ENCODE measurements at places on chromosomes 3 and 15.
A peak's percentile ranks its signal among the peaks of the same experiment; 100 is the strongest.

DNA sequence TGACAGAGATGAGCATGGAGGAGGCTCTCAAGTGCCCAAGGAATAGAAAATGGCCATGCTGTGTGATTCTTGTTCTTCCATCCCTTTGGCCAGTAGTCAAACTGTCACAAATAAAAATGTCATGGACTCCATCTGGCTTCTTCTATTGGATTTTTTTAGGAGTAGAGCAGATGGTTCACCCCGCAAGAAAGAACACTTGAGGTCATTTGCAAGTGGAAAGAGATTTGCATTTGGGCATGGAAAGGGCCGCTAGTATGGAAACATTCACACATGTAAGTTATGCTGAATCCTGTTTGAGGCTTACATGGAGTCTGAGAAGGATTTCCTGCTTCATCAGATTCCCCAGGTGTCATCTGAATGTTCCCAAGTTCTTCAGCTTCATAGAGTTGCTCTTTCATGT is 53.1 kb upstream of the CFAP161 start:
- DNase-seq: no peak

DNA sequence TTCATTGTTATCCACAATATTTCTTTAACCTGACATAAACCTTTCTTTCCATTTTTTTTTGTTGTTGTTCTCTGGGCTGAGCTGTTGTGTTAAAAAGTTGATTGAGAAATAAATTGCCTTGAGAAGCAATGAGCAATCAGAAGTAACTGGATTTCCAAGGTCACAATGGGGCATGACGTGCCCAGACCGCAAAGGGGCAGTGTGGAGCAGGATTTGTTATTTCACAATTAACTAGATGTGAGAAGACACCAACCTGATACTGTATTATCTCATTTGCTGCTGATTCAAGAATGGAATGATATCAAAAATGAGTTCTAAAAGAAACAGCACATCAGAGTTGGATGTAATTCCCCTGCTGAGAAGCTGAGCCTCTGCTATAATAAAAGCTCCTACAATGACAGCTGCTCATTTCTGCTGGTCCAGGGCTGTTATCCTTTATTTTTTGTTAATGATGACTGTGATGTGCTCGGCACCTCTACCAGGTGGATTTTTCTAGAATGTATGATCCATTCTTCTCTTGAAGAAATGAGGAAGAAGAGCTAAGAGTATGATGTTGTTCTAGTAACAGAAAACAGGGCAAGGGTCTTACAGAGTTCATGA is 28.1 kb downstream of the CPNE4 start:
- DNase-seq: no peak

DNA sequence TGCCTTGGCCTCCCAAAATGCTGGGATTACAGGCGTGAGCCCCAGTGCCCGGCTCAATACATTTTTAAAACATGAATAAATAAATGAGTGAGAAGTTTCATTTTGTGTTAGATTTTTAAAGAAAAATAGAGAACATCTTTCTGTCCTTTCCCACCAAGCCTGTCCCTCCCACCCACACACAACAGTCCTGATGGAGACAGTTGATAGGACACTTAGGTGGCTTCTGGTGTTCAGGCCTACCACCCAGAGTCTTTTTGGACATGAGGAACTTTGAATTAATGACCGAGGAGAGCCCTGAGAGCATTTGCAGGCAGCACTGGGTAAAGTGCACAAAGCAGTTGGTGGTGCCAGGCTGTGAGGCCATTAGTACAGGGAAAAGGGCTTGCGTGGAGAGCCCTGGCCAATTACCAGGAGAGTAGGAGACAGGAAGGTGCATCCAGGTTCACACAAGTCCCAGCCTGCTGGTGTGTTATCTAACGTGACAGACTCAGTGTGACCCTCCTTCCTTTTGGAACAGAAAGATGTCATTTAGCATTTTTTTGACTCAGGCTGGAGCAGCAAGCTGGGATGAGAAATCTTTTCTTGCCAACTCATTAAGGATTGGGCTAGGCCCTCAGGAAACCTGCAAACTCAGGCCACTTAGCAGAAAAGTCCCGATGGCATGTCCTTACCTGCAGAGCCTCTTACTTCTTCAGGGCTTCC is 103.6 kb downstream of the PDCD6IP start:
- DNase-seq: no peak

GRCh38 chr3:112463250-112463649 is 36.0 kb downstream of the BTLA start:
- no peak for DNase-seq

GRCh38 chr3:48832684-48833083 is 15.0 kb downstream of the PRKAR2A start:
- DNase-seq: no peak

GRCh38 chr3:164352991-164353390 is 725.3 kb downstream of the SI start:
- no peak for DNase-seq

- no peak for DNase-seq
Measured at GRCh38 chr3:62237286-62237948, 135.9 kb downstream of the FEZF2 start.

DNA sequence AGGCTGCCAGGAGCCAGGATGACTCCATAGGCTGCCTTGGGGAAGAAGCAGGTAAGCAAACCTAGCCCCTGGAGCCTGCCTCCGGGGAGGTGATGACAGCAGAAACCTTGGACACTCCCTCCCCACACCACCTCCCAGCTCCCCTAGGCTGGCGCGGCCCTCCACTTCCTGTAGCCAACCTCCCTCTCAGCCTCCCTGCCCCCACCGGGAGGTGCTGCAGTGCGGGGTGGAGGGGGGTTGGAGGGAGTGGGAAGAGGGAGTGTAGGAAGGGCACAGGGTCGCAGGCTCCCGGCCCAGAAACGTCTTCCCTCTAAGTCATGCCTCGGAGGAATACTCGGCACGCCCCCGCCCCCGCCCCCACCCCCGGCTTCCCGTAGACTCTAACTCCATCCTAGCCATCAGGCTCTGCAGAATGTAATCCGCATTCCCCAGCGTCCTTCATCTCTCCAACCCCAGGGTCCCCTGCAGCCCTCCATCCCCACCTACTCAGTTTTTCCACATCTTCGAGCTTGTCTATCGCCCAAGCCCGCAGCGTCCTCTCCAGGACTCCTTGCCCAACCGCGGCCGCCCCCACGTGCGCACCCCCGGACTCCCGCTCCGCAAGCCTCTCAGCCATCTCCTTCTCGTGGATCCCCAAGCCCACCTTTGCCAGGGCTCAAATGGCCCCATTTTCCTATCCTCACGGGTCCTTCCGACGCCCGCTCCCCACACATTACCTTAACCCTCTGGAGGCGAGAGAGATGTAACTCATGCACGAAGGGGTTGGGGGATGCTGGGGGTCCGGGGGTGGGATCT is 528 bp downstream of the LPCAT4 start:
- DNase-seq: peak; percentile 36

GRCh38 chr3:55292360-55292759 is 194.7 kb downstream of the WNT5A start:
- DNase-seq: no peak

DNA sequence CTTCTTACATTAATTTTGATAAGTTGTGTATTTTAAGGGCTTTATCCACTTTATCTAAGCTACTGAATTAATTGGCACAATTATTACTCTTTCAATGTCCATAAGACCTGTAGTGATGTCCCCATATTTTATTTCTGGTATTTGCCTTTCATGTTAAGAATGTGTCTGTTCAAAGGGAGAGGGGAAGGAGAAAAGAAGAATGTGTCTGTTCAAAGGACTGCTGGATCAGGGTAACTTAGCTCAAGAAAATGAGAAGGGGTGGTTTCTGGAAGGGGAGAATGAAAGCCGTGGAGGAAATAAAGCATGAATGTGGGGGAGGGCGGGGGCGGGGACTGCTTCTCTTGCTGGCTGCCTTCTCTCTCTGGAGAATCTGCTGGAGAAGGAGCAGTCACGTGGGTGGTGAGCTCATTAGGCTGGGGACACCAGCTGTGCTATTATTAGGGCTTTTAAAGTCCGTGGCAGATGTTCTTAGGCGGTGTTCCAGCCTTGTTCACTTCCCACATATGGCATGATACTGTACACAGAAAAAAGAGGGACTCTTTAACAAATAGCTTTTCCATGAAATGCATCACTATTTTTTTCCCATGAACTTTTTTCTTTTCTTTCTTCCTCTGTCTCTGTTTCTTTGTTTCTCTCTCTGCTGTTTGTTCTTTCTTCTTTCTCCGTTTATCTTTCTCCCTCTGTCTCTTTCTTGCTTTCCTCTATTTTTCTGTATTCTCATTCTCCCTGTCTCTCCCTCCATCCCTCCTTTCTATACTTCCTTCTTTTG is 63.7 kb upstream of the ULK4 start:
- DNase-seq: peak; percentile 91

DNA sequence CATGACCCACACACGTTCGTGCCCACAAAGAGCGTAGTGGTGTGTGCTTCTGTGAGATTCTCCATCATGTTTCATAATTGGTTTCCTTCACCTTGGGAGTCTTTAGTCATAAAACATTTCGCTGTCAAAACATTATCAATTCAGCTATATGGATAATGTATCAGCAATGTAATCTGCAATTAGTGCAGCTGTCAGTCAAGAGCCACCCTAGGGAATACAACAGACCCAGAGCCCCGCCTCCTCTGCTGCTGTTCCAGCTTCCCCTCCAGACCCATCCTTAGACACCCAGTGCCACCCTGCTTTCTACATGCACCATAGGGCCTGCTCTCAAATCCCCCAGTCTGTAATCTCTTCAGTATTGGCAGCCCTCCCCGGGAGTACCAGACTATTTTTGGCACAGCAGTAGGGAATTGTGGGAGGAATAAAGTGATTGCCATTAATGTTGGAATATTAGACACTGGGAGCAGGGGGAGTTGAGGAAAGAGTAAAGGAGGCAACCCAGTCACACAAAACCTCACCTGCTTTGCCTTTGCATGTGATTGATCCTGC is 31.5 kb upstream of the C3orf80 start:
- no peak for DNase-seq

GRCh38 chr3:169659096-169659819 is 4.3 kb downstream of the MECOM start:
- DNase-seq: no peak

Measured in caudate nucleus (tissue), 63 donors.